CD4-positive, alpha-beta T cell (primary cell): ENCODE measurements at places on chromosomes 1 and 21.

DNA sequence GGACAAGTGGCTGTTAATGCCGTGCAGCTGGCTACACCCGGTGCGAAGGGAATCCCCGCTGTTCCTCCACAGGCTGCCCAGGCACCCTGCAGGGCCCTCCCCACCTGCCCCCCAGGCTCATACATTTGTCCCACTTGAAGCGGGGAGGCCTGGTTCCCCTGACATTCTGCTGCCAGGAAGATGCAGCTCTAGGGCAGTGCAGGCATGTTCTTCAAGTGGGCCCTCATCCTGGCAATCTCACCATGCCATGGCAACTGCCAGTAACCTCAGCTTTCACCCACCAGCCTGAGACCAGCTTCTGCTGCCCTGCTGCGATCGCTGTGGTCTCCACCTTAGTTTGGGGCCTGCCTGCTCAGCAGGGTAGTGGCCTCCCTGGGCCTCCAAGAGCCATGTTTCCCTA is 151.9 kb upstream of the COL6A1 start:
- DNase-seq = no peak
- no peak overlapping the region for H3K4me3 ChIP-seq
- no peaks in the 10 kb centered on the region for H3K27me3 ChIP-seq
- H3K4me1 ChIP-seq = peaks cover 17% of the 10 kb centered on the region

DNA sequence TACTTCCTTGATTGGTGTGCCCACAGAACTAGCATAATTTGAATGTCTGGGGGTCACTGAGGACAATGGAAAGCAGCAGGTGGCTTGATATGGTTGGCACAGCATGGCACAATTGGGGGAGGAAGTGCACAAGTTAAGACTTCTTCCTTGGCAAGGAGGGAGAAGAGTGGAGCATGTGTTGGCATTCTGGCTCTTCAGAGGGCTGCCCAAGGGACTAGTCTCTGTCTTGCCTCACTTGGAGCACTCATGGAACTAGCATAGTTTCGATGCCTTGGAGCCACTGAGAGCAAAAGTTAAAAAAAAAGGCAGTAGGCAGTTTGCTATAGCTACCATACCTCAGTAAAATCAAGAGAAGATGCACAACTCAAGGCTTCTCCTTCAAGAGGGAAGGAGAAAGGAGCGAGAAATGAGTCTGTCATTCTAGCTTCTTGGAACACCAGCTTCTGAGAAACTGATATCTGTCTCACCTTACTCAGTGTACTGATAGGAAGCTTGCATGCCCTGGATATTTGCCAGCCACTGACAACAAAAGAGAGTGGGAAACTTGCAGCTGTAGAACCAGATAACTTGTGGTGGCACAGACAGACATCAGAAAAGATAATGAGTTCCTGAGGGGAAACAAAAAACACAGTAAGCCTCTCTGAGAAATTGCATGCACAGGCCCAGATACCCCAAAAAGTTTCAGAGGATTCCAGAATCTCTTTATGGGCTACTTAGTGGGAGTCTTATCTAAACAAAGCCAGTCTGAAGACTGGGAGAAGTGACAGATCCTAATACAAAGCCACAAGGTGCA is 207.5 kb upstream of the SAMSN1 start:
- DNase-seq = no peak
- H3K4me3 ChIP-seq = no peak overlapping the region
- H3K4me1 ChIP-seq = no peaks in the 10 kb centered on the region
- no peaks in the 10 kb centered on the region for H3K36me3 ChIP-seq
- H3K27me3 ChIP-seq = no peaks in the 10 kb centered on the region

GRCh38 chr1:209674957-209675564 is at the start of gene G0S2:
TSS of gene G0S2 (plus strand) at chr1:209675412. CDS start at chr1:209675685, 273 bp downstream.
- no peak within 1 kb of the TSS for H3K27ac ChIP-seq
- H3K4me3 ChIP-seq = peak within 1 kb of the TSS; percentile 60
- no peaks in the 10 kb centered on the region for H3K27me3 ChIP-seq
- H3K36me3 ChIP-seq = no peaks in the 10 kb centered on the region
- DNase-seq = no peak
- peaks cover 43% of the 10 kb centered on the region for H3K4me1 ChIP-seq

DNA sequence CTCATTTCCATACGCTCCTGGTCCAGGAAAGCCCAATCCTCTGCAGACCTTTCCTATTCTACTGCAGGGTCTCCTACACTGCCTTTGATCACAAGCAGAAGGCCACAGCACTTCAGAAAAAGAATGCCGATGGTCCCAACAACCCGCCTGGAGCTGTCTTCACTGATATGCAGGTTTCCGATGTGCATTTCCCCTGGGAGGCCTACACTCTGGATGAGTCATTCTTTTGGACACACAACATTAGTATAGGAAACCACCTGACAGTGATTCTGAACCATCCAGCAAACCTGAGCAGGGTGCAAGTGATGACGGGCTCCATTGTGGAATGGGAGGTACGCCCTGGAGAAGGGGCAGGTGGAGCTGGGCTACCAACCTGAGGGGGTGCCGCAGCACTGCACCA is 15.0 kb downstream of the PCAT6 start:
- H3K27me3 ChIP-seq = no peaks in the 10 kb centered on the region
- H3K36me3 ChIP-seq = no peaks in the 10 kb centered on the region
- no peak overlapping the region for H3K4me3 ChIP-seq
- no peaks in the 10 kb centered on the region for H3K4me1 ChIP-seq
- no peak overlapping the region for H3K27ac ChIP-seq

DNA sequence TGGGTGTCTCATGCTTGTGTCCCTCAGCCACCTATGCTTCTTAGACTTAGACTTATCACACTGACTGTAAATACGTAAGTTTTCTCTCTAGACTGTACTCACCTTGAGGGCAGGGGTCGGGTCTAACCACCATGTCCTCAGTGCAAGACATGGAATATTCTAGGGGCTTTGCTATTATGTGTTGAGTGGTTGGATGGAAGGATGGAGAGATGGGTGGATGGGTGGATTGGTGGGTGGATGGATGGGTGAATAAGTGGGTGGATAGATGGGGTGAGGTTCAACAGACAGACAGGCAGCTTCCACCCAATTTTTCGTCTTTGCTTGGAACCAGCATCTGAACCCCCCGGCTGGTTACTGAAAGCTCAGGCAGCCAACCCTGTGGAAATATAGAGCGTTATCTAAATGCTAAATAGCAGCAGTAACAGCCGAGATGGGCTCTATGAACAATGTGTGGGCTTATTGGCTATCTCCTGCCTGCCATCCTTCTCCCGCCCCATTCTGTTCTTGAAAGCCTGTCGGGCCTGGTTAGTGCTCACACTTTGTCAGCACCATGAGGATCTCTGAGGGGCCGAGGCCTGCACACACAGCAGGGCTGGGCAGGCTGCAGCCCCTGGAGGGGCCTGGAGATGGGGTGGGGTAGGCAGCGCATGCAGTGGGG is 130.7 kb downstream of the ACTL8 start:
- H3K4me1 ChIP-seq = no peaks in the 10 kb centered on the region
- no peak overlapping the region for H3K27ac ChIP-seq
- no peaks in the 10 kb centered on the region for H3K27me3 ChIP-seq
- no peaks in the 10 kb centered on the region for H3K36me3 ChIP-seq
- no peak overlapping the region for H3K4me3 ChIP-seq

GRCh38 chr1:75127916-75128717 is 6.1 kb upstream of the LHX8 start:
- no peak overlapping the region for H3K4me3 ChIP-seq
- H3K27ac ChIP-seq = no peak overlapping the region
- no peaks in the 10 kb centered on the region for H3K36me3 ChIP-seq
- DNase-seq = no peak
- peaks cover 85% of the 10 kb centered on the region for H3K27me3 ChIP-seq

DNA sequence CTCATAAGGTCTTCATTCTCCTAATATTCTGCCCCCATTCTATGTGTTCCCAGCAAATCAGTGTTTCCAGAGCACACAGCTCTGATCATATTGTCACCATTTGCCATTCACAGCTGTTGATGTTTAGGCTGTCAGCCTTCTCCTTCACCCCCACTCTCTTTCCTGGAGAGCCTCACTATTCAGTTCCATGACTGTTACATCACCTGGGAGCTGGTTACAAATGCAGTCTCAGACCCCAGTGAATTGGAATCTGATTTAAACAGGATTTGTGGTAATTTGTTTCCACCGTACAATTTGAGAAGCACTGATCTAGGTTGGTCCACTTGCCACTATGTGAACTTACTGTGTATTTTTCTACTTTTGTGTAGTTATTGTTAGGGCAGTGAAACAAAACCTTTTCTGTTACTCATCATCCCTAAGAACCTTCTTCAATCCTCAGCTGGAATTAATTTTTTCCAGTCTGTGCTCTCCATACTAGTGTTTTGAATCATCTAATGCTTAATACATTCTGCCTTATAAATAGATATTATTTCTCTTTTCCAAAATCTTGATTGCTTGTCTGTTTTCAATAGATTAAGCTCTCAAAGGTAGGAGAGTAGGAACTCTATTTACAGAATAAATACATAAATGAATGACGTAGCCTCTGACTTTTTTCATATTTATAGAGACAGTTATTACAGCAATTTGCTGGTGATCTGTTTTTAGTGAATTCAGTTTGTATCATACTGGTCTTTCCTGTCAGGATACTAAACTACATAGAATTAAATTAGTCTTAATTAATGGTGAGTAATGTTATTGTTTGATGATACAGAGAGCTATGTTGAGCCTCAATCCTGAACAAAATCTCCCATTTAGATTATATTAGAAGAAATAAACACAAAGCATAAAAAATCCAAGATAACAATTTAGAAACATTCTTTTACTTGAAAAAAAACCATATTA is 8.1 kb downstream of the SNX7 start:
- H3K27me3 ChIP-seq = no peaks in the 10 kb centered on the region
- no peaks in the 10 kb centered on the region for H3K4me1 ChIP-seq
- no peak overlapping the region for H3K4me3 ChIP-seq
- no peaks in the 10 kb centered on the region for H3K36me3 ChIP-seq
- no peak for DNase-seq

DNA sequence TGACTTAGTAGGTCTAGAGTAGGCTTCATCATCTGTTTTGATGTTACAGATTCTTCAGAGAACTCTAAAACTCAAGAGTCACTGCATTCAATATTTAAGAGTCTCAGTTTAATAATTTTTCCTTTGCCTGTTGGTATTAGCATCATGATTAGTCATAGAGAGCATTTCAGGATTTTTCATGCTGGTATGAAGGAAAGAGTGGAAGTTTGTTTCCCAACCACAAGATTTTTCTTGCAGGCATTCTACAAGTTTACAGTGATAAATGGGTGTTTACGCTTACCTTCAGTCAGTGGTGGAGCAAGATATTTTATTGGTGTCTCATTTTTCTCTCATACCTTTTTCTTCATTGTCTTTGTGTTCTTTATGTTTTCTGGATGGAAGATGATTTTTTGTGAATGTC is 58.4 kb upstream of the MYOCOS start:
- no peak for DNase-seq
- H3K27ac ChIP-seq = no peak overlapping the region
- H3K4me3 ChIP-seq = no peak overlapping the region
- H3K4me1 ChIP-seq = no peaks in the 10 kb centered on the region
- no peaks in the 10 kb centered on the region for H3K27me3 ChIP-seq
- H3K36me3 ChIP-seq = peaks cover 100% of the 10 kb centered on the region

DNA sequence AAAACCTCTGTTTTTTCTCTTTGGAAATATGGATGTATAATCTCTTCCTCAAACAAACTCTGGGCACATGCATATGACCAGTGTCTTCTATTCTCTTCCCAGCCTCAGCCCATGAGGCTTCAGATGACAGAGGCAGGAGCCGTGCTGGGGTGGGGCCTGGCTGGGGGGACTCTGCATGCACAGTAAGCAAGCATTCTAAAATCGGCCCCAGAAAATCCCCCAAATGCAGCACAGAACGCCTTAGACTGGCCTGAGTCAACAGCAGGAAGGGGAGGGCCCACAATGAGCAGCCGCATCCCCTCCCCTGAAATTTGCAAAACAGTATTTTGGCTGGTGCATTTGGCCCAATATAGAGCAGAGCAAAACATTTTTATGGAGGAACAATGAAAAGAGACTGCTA is 47.8 kb downstream of the ITPKB start:
- no peaks in the 10 kb centered on the region for H3K27me3 ChIP-seq
- peak; percentile 50 for DNase-seq
- peak overlapping the region; percentile 78 for H3K27ac ChIP-seq
- H3K4me1 ChIP-seq = peaks cover 87% of the 10 kb centered on the region
- no peak overlapping the region for H3K4me3 ChIP-seq
- H3K36me3 ChIP-seq = peaks cover 55% of the 10 kb centered on the region

DNA sequence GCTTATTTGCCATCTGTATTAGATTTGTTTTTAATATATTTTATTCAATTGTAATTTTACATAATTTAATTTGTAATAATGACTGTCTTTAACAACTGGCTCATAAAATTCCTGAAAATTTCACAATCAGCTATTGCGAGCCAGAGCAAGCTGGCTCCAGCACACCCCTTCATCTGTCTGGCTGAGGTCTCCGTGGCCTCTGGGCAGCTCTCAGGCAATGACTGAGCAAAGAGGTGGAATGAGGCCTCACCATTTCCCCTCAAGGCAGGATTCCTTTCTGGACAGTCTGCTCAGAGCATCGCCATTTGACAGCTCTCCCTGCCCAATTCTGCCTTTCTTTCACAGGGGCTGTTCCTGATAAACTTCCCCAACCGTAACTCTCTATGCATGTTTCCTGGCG is 5.8 kb upstream of the KANK4 start:
- H3K27ac ChIP-seq = no peak overlapping the region
- DNase-seq = no peak
- H3K36me3 ChIP-seq = no peaks in the 10 kb centered on the region
- H3K27me3 ChIP-seq = peaks cover 4% of the 10 kb centered on the region
- no peak overlapping the region for H3K4me3 ChIP-seq
